ENCODE measurements at places on chromosomes 3 and 15.

DNA sequence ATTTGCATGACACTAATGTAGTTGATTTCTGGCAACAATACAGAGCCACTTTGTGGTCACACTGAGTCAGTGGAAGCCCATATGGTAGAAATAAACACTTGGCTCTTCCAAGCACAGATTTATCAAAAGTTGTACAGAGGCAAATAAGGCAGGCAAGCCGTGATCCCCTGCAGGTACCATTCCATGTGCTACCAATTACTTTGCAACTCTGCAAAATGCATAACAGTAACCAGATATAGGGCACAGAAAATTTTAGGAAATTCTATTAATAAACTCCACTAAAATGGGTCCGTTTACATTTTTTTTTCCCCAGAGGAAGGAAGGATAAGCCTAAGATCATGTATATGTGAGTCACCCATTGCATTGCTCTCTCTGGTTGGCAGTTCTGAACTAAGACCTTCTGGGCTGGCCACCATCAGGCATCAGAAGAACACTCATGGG is 103.1 kb upstream of the PTX3 start:
- H3K4me3 ChIP-seq, result no peak overlapping the region
- no peak for DNase-seq
- H3K27ac ChIP-seq, result no peak overlapping the region
- H3K4me1 ChIP-seq, result no peaks in the 10 kb centered on the region
- H3K27me3 ChIP-seq, result no peaks in the 10 kb centered on the region

GRCh38 chr15:27121672-27122071 is 150.7 kb downstream of the GABRG3 start:
- H3K27me3 ChIP-seq, result no peaks in the 10 kb centered on the region
- no peak overlapping the region for H3K4me3 ChIP-seq
- no peak for DNase-seq
- H3K27ac ChIP-seq, result no peak overlapping the region
- H3K36me3 ChIP-seq, result no peaks in the 10 kb centered on the region

DNA sequence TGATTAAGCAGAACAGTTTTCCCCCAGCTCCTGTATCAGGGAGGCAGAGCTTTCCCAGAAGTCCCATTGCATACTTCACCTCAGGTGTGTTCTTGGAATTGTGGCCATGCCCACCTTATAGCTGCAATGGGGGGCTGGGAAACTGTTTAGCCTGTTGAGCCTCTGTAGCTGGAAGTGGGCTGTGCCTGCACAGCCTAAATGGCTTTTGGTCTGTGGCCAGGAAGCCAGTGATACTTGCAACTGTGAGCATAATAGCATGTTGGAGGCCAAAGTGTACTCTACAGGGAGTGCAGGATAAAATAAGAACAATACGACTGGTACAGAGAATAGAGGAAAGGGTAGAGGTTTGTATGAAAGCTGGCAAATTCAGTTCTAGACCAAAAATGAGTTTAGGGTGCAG is 248.5 kb downstream of the PTPRG start:
- H3K27ac ChIP-seq, result no peak overlapping the region
- H3K4me1 ChIP-seq, result no peaks in the 10 kb centered on the region
- H3K36me3 ChIP-seq, result no peaks in the 10 kb centered on the region
- no peak for DNase-seq
- H3K27me3 ChIP-seq, result no peaks in the 10 kb centered on the region

DNA sequence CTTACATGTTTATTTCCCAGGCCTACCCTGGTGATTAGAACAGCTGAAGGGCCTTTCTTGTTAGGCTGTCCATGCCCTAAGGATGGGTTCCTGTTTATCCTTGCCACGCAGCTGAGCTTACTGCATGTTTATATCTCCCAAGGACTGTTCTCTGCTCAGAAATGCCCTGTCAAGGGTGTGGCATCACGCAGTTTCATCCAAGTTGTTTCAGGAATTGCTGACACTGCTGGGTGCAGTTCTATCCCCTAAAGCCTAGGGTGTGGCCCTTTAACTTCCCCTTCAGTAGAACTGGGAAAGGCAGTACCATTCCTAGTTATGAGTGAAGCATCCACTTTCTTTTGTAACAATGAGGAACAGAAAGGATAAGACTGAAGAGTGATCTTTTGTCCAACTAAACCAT is 5.0 kb downstream of the ELL3 start:
- DNase-seq, result no peak
- H3K4me3 ChIP-seq, result no peak overlapping the region
- no peak overlapping the region for H3K27ac ChIP-seq
- H3K4me1 ChIP-seq, result peaks cover 16% of the 10 kb centered on the region
- H3K27me3 ChIP-seq, result no peaks in the 10 kb centered on the region
- H3K36me3 ChIP-seq, result peaks cover 45% of the 10 kb centered on the region

GRCh38 chr3:129855832-129856419 is 37.6 kb downstream of the TMCC1 start:
- no peaks in the 10 kb centered on the region for H3K27me3 ChIP-seq
- no peak overlapping the region for H3K4me3 ChIP-seq
- no peak for DNase-seq
- peaks cover 3% of the 10 kb centered on the region for H3K4me1 ChIP-seq
- H3K36me3 ChIP-seq, result peaks cover 5% of the 10 kb centered on the region
- no peak overlapping the region for H3K27ac ChIP-seq

DNA sequence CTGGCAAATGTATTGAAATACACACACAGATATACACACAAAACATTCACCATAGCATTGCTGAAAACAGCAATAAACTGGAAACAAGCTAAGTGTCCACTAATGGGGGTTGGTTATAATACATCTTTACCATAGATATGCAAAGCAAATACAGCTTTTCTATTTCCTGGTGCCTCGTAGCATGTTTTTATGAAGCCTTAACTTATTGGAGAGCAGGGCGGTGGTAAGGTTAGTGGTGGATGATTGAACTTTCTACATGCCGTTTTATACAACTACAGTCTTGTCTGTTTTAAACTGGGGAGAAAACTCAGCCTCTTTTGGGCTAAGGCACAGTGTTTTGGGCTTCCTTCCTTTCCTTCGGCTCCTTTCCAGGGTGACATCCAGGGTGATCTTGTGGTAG is 104.5 kb downstream of the NR2F2 start:
- no peak overlapping the region for H3K27ac ChIP-seq
- H3K36me3 ChIP-seq, result no peaks in the 10 kb centered on the region
- H3K4me1 ChIP-seq, result no peaks in the 10 kb centered on the region
- H3K4me3 ChIP-seq, result no peak overlapping the region
- H3K27me3 ChIP-seq, result no peaks in the 10 kb centered on the region
- no peak for DNase-seq

DNA sequence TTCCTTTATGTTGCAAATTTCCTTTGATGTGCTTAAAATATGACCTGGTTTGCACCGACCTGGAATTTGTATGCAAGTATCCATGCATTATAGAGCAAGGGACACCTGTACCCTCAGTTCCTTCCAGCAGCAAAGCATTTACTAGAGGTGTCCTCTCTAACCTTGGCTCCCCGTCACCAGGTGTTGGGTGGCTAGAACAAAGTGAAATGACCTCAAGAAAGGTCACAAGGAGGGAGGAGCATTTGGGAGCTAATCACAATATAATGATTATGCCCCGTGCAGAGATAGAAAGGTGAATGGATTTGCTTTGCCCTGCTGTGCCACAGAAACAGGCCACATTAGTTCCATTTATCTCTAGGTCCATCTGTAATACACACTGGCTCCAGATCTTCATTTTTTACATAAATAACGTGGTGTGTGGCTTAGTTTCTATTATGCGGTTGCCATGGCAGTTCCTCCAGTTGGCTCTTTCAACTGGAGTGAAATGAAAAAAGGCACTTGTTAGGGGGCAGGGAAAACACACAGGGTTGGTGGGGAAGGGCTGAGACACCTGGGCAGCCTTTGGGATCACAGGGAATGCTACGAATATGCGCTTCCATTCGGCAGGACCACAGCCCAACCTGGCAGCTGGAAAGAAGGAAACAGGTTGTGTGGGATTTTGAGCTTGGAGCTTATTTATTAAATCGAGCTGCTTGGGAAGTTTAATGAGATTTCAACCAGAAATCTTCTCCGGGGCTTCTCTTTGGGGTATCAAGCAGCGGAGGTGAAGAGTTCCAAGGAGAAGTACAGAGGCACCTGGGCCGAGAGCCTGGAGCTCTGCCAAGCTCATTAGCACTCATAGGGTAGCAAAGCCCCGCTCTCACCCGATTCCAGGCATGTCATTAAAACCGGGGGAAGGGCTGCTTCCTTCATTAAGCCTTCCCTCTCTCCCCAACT is 233.5 kb upstream of the ST8SIA2 start:
- H3K36me3 ChIP-seq, result no peaks in the 10 kb centered on the region
- H3K27ac ChIP-seq, result no peak overlapping the region
- H3K4me3 ChIP-seq, result no peak overlapping the region
- no peak for DNase-seq
- H3K4me1 ChIP-seq, result peaks cover 14% of the 10 kb centered on the region
- no peaks in the 10 kb centered on the region for H3K27me3 ChIP-seq

DNA sequence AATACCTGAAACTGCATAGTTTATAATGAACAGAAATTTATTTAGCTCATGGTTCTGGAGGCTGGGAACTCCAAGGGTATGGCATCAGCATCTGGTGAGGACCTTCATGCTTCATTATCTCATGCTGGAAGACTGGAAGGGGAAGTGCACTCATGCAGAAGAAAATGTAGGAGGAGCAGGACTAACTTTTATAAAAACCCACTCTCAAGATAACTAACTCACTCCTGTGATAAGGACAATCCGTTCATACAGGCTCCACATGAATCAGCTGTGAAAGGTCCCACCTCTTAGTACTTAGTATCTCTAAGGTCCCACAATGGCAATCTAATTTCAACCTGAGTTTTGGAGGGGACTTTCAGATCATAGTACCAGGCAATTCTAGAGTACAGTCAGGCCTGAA is 33.6 kb upstream of the APH1B start:
- no peak for DNase-seq
- no peak overlapping the region for H3K4me3 ChIP-seq
- H3K27ac ChIP-seq, result peak overlapping the region; percentile 25
- no peaks in the 10 kb centered on the region for H3K27me3 ChIP-seq

- H3K27me3 ChIP-seq, result no peaks in the 10 kb centered on the region
- H3K4me3 ChIP-seq, result no peak overlapping the region
- no peaks in the 10 kb centered on the region for H3K36me3 ChIP-seq
- no peak for DNase-seq
- H3K4me1 ChIP-seq, result no peaks in the 10 kb centered on the region
Measured at GRCh38 chr15:95814908-95815307, 515.6 kb upstream of the NR2F2 start.

GRCh38 chr15:45221053-45221599 is 30.9 kb upstream of the SLC28A2 start:
- H3K4me1 ChIP-seq, result no peaks in the 10 kb centered on the region
- peaks cover 4% of the 10 kb centered on the region for H3K27me3 ChIP-seq
- no peaks in the 10 kb centered on the region for H3K36me3 ChIP-seq
- no peak for DNase-seq
- H3K27ac ChIP-seq, result no peak overlapping the region
- H3K4me3 ChIP-seq, result no peak overlapping the region

- no peaks in the 10 kb centered on the region for H3K4me1 ChIP-seq
- no peak overlapping the region for H3K4me3 ChIP-seq
- no peak for DNase-seq
- no peaks in the 10 kb centered on the region for H3K36me3 ChIP-seq
Measured at GRCh38 chr3:35746492-35746891, 107.2 kb downstream of the ARPP21 start.

- no peak overlapping the region for H3K27ac ChIP-seq
- no peaks in the 10 kb centered on the region for H3K36me3 ChIP-seq
- peaks cover 16% of the 10 kb centered on the region for H3K4me1 ChIP-seq
- H3K27me3 ChIP-seq, result no peaks in the 10 kb centered on the region
- no peak for DNase-seq
Measured at GRCh38 chr3:160671231-160671630, 5.7 kb upstream of the ARL14 start.

DNA sequence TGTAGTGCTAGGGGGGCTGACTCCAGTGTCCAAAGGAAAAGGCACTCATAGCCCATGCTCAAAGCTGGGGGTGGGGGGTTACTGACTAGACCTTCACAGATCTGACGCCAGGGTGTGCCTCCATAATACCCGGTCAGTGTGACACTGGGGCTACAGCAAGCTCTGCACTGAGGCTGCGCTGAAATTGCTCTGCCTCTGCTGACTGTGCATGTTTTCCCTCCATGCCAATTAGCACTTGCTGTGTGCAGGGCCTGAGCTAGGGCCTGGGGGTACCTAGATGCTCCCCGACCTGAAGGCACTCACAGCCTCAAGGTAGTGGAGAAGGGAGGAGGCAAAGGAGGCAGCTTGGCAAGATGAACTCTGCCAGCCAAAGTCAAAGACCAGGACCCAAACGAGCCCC is 5.2 kb downstream of the CAMKV start:
- no peaks in the 10 kb centered on the region for H3K4me1 ChIP-seq
- no peak overlapping the region for H3K4me3 ChIP-seq
- peaks cover 50% of the 10 kb centered on the region for H3K27me3 ChIP-seq
- no peaks in the 10 kb centered on the region for H3K36me3 ChIP-seq

DNA sequence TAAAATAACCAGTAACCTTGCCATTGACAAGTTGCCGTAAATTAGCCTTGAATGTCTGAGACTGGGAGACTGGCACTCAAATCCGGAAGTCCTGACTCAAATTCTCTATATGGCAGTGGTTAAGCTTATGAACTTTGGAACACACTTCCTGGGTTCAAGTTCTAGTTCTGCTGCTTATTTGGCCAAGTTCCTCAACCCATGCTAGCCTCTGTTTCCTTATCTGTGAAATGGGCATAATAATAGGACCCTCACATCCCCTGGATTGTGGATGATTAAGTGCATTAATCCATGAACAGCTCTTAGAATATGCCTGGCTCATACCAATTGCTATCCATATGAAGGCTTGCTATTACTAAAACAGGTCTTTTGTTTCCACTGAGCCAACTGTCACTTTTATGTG is 311.5 kb downstream of the EDEM1 start:
- no peaks in the 10 kb centered on the region for H3K27me3 ChIP-seq
- no peak overlapping the region for H3K27ac ChIP-seq
- H3K4me1 ChIP-seq, result no peaks in the 10 kb centered on the region
- no peaks in the 10 kb centered on the region for H3K36me3 ChIP-seq
- no peak for DNase-seq
- no peak overlapping the region for H3K4me3 ChIP-seq

DNA sequence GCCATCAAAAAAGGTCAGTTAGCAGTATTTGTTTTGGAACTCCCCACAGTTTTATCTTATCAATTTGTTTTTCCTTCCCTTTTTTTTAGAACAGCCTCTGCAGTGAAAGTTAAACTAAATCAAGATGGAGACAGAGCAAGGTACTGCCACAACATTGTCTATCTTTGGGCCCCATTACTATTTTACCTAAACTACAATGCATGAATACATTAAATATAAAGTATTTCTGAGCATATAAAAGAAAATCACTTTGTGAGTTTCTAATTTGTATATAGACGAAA is 139.5 kb downstream of the MEIS2 start:
- no peak for DNase-seq
- H3K27ac ChIP-seq, result no peak overlapping the region
- no peaks in the 10 kb centered on the region for H3K4me1 ChIP-seq
- no peak overlapping the region for H3K4me3 ChIP-seq
- H3K36me3 ChIP-seq, result no peaks in the 10 kb centered on the region
